ENCODE measurements at places on chromosomes 2 and 18.

DNA sequence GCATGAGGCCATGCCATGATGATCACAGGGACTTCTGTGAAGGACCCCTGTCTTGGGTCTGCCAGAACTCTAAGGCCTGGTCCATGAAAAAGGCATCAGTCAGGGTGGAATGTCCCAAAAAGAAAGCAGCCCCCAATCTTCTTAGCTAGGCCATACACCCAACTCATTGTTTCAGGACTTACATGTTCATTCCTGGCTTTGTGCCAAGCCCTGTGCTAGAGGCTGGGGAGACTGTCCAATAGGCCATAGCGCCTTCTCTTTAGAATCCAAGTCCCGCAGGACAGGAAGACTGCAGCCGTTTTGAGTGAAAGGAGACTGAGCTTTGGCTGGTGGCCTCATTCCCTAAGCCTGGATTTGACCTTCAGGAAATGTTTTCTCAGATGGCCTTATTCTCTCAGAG is 247.3 kb downstream of the PRKCE start:
- no peak for DNase-seq

DNA sequence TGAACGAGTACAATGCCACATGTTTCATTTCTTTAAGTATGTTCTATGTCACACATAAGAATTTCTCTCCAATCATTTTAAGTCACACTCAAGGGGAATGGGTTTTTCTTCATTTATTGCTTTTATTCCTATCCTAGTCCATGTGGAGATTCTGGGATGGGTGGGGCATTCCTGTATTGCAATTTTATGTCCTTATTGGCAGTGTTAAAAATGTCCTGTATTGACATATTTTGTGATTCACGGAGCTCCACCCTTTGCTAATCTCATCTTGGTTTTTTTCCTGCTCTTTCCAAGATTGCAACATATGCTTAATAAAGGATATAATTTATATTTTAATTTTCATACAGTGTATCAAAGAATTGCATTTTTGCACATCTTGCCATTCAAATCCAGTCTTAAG is 3.4 kb upstream of the TNFAIP6 start:
- DNase-seq: no peak

DNA sequence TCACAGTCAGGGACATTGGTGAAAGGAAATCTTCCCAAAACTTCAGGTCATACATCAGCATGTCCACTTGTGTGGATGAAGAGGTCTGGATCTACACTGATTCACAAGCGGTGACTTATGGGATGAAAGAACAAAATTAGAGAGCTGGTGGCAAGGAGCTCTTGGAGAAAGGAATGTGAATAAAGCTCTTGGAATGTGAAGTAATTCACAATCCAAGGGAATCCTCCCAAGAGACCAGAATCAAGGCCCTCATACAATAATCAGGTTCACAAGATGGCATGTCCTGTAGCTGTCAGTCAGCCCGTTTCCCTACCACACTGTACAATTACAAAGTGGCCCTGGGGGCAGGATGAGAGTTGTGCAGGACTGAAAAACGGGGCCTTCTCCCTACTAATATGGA is 96.2 kb downstream of the MRPS9 start:
- DNase-seq: no peak

GRCh38 chr18:22488554-22488953 is 70.8 kb upstream of the CTAGE1 start:
- no peak for DNase-seq

DNA sequence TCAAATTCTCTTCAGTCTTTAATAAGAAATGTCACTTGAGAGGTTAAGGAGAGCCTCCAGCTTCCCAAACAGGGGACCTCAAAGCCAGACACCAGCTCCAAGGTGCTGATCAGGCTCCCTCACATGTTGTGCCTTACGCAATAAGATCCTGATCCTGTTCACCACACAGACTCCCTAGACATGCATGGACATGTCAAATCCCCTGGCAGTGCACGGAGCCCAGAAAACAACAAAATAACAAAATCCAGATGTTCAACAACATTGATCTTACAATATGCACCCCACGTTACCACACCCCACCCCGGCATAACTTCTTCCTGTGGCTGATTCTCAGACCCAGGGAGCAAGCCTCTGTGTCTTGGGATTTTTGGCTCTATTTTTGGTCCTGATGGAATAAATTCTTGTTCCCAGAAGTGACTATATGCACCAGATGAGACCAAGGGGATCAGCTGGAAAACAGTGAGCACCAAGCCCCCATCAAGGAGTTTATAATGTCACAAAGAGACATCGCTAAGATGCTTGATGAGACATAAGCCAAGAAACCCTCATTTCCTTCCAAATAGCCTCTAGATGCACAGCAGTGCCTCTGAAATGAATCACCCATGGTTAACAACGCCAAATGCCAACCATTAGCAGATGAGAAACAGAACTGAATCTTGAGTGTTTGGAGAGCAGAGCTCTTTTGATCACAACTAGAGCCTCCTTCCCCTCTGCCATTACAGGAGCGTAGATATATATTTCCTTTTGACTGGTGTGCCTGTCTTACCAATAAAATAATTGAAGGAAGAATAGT is 198.2 kb downstream of the PRKCE start:
- no peak for DNase-seq

DNA sequence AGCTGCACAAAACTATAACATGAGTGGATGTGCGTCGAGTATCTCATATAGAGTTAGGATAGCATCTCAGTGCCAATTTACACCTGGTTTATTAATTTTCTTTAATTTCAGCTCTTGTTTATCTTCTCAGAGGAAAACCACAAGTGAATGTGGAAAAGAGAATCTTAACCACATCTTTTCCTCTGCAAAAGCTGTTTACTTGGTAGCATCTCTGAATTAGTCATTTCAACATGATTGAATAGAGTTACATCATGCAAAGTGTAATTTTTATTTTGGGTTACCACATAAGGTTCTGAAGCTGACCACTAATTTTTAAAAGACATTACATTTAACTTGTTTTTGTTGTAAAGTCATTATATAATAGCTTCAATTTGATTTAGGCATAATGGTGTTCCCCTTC is 83.8 kb upstream of the FAM237A start:
- DNase-seq: no peak

- no peak for DNase-seq
Observed at GRCh38 chr18:3283908-3284307, 22.0 kb downstream of the MYL12B start.

- DNase-seq: no peak
Observed at GRCh38 chr18:29157905-29158304, 981.0 kb upstream of the CDH2 start.

- DNase-seq: no peak
Observed at GRCh38 chr2:84527137-84528129, 11.1 kb downstream of the DNAH6 start.

DNA sequence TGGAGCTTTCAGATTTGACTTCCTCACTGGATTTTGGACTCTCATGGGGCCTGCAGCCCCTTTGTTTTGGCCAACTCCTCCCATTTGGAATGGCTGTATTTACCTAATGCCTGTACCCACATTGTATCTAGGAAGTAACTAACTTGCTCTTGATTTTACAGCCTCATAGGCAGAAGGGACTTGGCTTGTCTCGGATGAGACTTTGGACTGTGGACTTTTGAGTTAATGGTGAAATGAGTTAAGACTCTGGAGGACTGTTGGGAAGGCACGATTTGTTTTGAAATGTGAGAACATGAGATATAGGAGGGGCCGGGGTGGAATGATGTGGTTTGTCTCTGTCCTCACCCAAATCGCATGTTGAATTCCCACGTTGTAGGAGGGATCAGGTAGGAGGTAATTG is 233.4 kb upstream of the GALNT5 start:
- no peak for DNase-seq

Measured in HS-27A (cell line).